Head of caudate nucleus (tissue), 42 donors: ENCODE measurements at places on chromosomes 12 and 14.

DNA sequence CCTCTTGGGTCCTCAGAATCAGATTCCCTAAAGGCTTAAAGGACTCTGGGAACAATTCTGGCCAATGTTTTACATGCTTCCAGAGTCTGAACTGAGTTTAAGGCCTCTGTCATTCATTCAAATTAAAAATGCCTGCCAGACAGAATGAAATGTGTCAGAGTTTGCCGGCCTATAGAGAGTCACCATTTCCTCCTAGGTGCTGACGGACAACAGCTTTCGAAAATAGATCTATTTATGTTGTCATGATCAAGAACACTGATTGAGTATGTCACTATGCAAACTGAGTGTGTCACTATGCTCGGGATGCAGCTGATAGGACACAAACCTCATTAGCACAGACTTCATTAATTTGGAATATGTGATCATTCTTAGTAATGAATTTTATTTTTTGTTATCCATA lies 151.4 kb upstream of the TMCC3 start:
- no peak for DNase-seq

DNA sequence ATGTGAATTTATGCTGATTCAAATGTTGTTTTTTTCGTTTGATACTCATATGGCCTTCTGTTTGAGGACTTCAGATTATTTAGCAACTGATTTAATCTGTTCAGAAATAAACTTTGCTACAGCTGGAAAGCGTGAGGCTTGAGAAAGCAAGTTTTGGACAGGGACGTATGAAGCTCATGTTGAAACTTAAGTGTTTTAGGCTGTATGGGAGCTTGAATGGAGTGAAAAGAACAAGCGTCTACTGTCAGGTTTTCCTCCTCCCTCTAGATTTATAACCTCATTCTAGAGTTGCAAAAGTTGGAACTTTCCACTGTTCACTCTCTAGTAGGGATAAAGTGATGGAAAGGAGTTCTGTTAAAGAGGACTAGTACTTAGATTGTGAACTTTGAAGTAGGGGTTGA lies 1.0 kb downstream of the PRPF39 start:
- no peak for DNase-seq

DNA sequence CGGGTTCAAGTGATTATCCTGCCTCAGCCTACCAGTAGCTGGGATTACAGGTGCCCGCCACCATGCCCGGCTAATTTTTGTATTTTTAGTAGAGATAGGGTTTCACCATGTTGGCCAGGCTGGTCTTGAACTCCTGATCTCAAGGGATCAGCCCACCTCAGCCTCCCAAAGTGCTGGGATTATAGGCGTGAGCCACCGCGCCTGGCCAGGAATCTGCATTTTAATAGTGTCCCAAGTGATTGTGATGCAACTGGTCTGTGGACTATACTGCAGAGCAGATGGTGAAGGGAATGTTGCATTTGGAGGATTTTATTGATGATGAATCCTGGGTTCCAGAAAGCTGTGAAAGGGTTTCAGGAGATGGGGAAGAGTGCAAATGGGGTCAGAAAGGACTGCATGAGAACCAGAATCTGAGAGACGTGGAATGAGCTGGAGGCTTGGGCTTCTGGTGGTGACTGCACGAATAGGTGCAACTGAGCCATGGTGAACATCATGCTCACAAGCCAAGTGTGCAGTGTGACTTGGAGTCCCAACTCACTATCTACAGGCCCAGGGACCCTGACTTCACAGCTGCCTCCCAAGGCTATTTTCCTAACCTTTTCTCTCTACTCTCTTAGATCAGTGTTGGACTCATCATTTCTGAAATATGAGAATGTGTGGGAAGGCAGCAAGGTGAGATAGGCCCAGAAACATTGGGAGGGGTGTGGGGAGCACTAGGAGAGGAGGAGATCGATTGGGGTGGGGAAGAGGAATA lies 4.5 kb downstream of the RPS26 start:
- DNase-seq: no peak

DNA sequence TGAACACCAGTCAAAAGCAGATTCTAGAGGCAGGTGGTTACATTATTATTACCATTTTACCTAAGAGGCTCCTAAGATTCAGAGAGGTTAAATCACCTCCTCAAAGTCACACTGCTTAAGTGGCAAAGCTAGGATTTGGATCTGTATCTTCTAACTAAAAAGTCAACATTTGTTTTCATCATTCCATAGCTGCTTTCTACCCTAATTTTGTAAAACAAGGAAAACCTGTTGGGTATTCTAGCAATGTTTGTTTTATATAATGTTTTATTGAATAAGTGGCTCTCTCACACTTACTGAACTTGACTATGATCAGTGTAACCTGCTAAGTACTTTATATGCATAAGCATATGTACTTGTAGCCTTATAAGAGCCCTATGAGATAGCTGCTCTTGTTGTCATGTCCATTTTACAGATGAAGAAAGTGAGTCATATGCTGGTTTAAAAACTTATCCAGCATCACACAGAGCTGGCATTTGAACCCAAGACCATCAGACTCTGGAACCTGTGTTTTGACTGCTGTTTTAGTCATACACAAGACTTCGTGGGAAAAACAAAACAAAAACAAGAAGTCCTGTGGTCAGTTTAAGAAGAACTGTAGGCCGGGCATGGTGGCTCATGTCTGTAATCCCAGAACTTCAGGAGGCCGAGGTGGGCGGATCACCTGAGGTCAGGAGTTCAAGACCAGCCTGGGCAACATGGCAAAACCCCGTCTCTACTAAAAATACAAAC lies 31.7 kb upstream of the EVL start:
- no peak for DNase-seq

- no peak for DNase-seq
These were observed 373.6 kb upstream of the FLRT2 start for GRCh38 chr14:85156319-85156718.

DNA sequence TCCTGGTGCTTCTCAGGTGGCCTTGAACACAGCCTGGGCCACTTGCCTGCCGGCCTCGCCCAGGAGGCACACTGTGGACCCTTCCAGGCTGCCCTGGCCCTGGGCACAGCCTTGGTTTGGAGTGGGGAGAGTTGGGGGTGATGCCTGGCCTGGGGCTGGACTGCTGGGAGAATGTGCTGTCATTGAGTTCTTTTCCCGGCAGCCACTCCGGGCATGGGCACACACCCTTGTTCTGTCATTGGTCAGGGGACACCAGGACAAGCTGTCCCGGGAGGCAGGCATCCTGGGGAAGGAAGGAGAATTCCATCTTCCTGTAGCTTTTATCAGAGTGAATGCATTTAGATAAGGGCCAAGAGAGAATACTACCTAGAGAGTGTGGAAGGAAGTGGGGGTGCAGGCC lies 61.8 kb upstream of the RIN3 start:
- no peak for DNase-seq

DNA sequence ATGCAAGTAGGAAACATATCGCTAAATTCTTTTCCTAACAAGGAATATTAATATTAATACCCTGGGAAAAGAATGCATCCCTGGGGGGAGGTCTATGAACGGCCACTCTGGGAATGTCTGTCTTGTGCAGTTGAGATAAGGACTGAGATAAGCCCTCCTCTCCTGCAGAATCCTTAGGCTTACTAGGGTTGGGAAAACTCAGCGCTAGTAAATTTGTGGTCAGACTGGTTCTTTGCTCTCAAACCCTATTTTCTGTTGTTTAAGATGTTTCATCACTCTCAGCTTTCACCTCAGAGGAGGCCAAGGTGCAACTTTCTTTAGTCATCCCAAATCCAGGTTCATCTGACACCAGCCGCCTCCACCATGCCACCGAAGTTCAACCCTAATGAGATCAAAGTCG lies 11.2 kb upstream of the RESF1 start:
- no peak for DNase-seq
